OCI-M1 (cell line): ENCODE measurements at places on chromosomes 16 and 17.

DNA sequence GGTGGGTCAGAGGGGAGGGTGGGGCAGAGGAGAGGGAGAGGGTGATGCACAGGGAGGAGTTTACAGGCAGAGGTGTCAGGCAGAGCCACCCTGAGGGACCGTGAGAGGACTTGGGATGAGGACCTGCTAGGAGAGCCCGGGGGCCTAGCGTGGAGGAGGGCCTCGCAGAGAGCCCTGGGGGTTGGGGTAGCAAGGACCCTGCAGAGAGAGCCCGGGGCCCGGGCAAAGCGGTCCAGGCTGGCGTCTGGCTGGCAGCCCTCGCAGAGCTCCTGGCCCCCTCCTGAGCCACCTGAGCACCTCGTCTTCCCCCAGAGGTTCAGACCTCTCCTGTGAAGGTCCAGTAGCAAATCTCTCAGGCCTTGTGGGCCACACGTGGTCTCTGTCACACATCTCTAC is 42.0 kb upstream of the ZNF469 start:
- DNase-seq = no peak

DNA sequence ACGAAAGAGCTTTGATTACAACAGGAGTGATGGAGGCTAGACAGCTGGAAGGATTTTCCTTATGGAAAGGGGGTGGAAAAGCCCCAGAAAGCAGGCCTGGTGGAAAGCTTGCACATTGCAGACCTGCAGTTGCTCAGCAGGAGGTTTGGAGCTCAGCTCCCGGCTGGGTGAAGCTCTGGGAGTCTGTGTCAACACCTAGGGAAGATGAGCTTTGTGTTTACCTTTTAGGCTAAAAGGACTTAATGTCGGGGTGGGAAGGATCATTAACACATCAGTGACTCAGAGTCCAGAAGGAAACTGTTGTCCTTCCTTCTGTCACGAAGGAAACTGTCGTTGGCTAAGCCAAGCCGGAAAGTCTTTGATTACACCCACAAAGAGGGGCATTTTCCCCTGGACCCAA is 48.2 kb downstream of the RAP1GAP2 start:
- DNase-seq = no peak

- no peak for DNase-seq
Measured at GRCh38 chr16:75256696-75257343, 5.4 kb upstream of the BCAR1 start.

GRCh38 chr16:54245788-54246453 is 40.7 kb downstream of the IRX3 start:
- no peak for DNase-seq

GRCh38 chr17:32120141-32120540 is 22.2 kb upstream of the RHOT1 start:
- no peak for DNase-seq

DNA sequence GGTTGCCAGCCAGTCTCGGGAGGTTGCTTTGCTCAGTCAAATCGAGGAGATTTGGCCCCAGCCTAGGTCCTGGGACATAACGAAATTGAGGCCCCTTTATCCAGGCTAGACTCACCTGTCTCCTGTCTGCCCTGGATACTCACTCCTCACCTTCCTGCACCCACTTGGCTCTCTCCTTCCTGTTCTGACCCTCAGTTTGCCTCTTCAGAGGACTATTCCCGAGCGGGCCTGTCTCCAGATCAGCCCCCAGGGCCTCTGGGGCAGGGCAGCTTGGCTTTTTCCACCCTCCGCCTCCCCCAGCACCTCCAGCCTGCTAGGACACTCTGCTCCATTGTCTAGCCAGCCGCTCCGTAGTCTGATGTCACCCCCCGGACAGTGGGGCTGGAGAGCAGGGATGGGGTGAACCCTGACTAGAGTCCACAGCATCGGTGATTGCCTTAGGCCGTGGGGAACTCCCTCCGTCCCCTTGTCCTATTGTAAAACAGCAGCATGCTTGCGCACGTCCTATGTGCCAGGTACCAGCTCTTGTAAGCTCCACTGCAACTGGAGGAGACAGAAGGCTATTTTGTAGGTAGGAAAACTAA is 8.8 kb downstream of the WFIKKN2 start:
- no peak for DNase-seq
